Activated CD8-positive, alpha-beta memory T cell treated with anti-CD3 and anti-CD28 coated beads, Interleukin-2, amount 50 U/mL, for 4 hours (primary cell): ENCODE measurements at places on chromosomes 3 and 15.

DNA sequence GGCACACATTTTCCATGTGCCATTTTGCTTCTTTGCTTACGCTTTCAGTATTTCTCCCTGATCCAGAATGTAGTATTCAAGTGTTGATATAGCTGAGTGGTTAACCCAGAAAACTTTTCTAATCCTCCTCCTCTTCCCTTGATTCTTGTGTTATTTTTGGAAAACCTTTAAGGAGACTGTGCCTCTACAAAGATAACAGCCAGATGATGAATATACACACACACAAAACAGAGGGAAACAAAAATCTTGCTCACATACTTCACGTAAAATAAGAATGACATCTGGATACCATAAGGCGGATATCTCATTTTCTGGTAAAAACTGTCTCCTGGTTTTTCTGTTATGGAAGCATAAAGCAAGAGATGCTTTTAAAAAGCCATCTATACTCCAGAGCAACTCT lies 295.8 kb upstream of the THBS1 start:
- DNase-seq = no peak

DNA sequence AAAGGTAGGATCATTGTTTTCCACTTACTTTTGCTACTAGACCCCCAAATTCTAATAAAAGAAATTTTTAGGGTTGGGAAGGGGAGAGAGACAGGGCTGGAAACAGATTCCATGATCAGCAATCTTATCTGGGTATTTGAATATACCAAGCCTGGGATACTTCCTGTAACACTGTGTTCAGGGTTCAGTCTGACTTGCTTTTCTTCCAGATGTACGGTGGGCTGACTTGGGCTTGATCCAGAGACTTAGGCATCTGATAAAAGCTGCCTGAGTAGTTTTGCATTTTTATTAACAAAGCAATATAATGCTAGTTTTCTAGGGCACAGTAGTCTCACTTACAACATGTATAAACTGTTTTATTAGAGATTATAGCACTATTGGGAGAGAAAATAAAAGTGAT lies 49.2 kb downstream of the KCNMB2 start:
- no peak for DNase-seq

DNA sequence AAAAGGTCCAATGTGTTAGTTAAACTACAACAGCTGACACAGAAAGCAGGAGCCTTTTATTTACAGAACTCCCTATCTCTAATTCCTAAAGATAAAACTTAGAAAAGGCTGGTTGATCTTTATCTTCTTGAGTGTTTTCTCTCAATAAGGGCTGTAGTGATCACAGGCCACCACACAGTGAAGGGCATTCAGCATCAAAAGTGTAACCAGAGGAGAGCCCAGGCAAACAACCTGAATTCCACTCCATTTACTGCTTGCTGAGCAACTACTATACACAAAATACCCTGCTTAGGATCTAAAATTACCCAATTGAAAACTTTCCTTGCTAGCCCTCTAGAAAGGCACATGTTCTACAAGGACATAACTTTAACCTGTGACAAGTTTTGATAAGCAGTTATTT lies 122.7 kb downstream of the MEIS2 start:
- DNase-seq = no peak

GRCh38 chr3:197151580-197151979 lies 122.0 kb upstream of the MELTF start:
- no peak for DNase-seq

DNA sequence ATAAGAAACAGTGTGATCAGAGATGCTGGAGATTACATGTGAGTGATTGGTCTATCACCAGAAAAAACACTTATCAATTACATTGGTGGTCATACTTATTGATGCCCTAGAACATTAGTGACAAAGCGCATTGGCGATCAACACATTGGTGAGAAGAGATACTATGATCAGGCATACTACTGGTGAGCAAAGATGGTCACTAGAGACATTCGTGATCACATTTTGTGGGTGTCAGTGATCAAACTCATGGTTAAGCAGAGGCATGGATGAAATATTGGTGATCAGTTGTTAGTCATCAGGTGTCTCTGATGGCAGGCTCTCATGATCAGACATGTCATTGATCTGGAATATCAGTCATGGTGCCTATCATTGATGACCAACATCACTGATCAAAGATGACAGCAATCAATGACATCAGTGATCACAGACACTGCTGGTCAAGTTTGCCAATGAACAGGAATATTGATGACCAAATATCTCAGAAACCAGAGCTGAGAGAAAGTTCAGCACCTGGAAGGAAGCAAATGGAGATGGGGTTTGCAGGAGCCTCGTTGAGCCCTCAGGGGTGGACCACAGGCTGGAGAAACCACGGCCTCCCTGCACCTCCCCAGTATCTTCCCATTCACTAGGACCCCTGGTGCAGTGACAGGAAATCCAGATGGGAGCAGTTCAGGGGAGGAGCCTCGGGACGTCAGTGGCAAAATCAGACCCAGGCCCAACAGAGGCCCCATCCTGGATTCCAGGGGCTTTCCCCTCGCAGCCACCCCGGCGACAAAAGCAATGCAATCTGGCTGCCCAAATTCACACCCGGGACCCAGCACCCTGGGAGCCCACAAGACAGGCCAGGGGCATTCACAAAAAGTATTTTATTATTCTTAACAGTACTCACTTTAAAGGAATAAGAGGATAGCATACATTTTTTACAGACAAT lies 12.2 kb upstream of the DNAJB8 start:
- no peak for DNase-seq

DNA sequence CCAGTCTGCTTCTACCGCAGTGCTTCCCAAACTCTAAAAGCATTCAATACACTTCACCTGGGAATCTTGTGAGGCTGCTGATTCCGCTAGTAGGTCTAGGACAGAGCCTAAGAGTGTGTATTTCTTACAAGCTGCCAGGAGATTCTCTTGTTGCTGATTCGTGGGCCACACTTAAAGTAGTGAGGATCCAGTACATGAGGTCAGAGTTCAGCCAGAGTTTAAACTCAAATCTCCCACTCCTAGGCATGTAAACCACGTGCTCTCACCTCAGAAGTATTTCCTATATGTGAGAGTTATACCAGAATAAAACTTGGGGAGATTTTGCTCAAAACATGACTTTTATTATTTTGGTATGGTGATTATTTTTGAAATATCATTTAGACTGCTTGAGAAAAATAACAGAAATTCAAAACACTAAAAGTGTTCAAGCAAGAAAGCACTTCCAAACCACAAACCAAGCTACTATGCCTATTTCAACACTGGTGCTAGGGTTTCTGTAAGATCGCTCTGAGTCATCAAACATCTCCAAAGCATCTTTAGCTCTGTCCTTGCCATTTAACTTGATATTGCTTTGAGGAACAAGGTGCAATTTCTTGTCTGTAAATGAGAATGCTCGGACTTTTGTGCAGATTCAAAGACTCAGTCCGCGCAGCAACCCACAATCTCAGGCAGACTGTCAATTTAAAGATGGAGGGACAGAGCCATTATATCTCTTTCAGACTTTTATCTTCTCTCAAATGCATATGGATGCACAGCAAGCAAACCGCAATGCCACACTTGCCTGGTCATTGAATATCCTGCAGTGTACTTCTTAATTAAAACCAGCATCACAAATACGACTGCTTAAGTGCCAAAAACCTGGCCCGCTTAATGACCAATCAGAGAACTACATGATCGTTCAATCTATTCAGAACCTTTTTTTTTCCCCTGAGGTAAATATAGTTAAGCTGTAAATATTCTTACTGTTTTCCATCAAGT lies 59.8 kb downstream of the AGTR1 start:
- no peak for DNase-seq

DNA sequence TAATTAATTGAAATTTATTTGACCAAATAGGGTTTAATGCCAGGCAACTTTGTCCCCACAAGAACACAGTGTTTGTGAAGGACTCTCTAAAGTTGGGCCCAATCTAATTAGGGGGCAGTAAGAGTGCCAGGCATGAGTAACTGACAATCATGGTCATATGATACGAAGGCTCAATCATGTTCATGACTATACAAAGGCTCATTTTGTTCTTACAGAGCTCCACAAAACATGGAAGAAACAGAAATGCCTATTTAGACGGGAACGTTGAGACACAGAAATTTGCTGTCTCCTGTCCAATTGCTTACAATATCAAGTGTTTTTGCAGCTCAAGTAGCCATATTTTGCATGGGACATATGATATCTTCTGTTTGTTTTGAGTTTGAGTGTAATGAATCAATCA lies 391.1 kb downstream of the SI start:
- no peak for DNase-seq

GRCh38 chr15:59918994-59919951 lies 84.8 kb upstream of the FOXB1 start:
- DNase-seq = peak; percentile 23

- no peak for DNase-seq
These were observed 48.2 kb upstream of the TEX264 start for GRCh38 chr3:51622868-51623267.

- DNase-seq = no peak
These were observed 144.5 kb upstream of the GRM7 start for GRCh38 chr3:6716420-6716819.

GRCh38 chr3:105505170-105505569 lies 138.5 kb downstream of the ALCAM start:
- DNase-seq = no peak

DNA sequence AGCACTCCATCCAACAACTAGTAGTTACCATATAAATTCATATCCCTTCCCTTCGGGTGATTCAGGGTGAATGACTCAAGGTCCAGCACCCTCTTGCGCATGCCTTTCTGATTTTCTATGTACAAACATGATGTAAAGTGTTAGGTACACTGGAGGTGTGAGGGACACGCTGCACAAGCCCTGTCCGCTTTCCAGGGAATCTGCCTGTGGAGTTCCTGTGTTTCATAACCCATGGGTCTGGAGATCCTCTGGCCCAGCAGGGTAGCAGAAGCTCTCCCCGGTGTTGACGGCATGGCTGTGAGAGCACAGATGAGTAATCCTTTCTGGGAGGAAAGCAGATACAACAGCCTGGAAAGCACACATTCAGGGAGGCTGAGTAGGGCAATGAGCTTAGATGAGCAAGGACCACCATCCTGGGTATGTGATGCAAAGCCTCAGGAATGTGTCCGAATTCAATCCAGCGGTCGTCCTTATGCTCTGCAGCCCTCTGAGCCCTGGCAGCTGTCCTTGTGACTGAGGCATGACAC lies 142.9 kb upstream of the TP63 start:
- no peak for DNase-seq

DNA sequence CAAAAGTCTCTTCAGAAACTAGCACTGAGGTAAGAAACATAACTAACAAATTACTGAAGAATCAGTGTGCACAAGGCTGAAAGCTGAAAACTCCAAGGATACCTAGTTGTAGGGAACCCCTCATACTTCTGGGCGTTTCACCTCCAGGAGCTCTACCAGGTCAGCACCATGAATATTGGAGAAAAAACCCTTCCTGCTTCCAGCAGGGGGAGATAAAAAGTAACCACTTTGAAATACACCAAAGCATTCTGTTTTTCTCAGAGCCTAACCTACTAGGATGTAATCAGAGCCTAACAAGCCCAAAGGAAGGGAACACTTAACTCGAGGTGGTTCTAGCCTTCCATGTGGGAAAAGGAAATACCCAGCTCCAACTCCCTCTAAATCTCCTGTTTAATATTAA lies 175.8 kb upstream of the MME start:
- DNase-seq = no peak

GRCh38 chr15:91970142-91970541 lies 116.6 kb downstream of the SLCO3A1 start:
- DNase-seq = no peak

GRCh38 chr15:73796331-73796831 lies 43.2 kb upstream of the INSYN1 start:
- DNase-seq = no peak

DNA sequence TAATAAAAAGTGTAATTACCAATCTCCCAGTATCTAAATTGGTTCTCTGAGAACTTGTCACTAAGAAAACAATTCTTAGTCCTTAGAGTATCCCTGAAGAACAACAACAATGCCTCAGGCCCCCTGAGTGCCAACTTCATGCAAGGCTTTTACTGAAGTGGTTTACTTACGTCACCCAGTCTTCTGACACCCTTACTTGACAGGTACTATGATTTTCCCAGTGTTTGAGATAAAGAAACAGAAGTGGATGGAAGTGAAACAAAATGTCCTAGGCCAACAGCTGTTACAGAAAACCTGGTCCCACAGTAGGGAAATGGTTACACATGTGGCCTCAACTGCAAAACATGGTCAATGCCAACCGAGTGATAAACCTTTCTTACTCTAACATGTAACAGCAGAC lies 331.1 kb downstream of the FOXP1 start:
- DNase-seq = no peak

DNA sequence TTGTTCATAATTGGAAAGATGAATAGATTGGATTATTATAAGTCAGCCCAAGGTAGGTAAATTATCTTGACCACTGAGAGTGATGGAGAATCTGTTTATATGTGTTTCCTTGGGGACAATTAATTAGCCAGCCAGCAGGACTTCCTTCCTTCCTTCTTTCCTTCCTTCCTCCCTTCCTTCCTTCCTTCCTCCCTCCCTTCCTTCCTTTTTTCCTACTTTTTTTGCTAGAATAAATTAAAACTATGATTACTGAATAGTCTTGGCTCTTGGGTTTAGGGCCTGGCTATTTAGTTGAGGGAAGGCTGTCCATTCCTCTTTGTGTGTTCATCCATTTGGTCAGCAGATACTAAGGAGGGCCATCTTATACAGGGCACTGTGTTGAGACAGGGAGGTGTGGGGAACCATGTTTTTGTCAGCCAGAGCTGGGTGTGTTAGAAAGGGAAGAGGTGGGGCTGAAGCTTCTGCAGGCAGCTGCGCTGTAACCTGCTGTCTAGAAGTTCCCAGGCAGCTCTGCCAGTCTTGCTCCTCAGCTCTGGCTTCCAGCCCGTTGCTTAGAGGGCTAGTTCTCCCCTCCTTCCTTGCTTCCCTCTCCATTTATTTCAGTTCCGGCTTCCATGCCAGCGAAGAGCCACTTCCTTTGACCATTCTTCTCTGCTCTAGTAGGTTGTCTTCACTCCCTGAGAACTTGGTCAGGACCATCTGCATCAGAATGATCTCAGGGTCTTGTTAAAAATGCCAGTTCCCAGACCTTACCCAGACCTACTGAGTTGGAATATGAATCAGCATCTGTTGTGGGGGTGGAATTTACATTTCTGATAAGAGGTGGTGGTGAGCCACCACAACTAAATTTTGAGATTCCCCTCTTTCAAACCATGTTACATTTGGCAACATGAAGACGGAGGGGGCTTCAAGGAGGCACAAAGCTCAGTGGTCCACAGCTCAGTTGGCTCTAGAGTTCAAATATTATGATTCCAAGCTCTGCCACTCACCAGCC lies 113.9 kb downstream of the DGKG start:
- no peak for DNase-seq

GRCh38 chr15:57305009-57305408 lies 71.3 kb upstream of the CGNL1 start:
- DNase-seq = no peak

GRCh38 chr15:92095693-92096092 lies 242.2 kb downstream of the SLCO3A1 start:
- no peak for DNase-seq

- DNase-seq = no peak
These were observed 3.3 kb downstream of the HES1 start for GRCh38 chr3:194139071-194139813.

GRCh38 chr3:39150803-39151631 lies 2.4 kb downstream of the CSRNP1 start:
- DNase-seq = peak; percentile 72

GRCh38 chr15:72998226-72998625 lies 54.0 kb upstream of the NEO1 start:
- DNase-seq = no peak
